ENCODE measurements at places on chromosomes 1 and 21.

DNA sequence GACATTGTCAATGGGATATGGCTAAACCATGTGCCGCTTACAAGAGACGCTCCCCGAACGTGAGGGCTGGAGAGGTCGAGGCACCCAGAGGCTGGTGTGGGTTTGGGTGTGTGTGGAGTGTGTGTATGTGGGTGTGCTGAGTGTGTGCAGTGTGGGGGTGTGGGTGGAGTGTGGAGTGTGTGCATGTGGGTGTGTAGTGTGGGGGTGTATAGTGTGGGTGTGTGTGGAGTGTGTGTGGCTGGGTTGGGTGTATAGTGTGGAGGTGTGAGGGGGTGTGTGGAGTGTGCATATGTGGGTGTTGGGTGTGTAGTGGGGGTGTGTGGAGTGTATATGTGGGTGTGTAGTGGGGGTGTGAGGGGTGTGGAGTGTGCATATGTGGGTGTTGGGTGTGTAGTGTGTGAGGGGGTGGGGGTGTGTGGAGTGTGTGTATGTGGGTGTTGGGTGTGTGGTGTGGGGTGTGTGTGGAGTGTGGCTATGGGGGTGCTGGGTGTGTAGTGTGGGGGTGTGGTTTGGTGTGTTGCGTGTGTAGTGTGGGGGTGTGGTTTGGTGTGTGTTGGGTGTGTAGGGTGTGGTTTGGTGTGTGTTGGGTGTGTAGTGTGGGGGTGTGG, 42.2 kb downstream of the SLC19A1 start:
- no peak for DNase-seq

DNA sequence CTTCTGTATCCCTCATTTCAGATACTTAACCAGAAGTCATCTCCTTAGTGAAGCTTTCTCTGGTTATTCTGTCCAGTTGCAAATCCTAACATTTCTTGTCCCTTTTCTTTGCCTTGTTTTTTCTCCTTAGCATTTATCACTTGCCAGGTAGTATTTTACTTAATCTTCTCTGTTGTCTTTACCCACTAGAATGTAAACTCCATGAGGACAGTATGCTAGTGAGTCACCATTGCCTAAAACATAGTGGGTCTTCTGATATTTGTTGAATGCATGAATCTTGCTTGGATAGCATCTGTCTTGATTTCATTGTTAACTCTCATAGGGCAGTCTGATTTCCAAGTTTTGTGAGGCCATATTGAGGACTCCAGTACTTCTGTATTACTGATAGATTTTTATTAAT, 9.6 kb downstream of the CAPZA1 start:
- DNase-seq, result no peak

DNA sequence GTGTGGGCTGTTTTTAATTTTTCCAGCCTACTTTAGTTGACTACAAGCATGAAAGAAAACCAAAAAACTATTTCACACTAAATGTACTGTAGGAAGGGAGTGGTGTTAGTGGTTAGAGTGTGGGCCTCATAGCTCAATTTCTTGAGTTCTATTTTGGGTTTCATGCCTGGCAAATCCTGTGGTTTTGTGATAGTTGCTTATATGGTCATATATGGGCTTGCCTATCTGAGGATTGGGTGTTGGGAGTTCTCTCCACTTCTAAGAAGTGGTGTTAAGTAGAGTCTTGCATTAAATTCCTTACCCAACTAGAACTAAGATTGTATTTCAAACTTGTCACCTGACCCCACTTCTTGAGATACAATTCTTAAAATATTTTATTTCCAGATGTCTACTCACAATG, 37.8 kb upstream of the COL11A1 start:
- no peak for DNase-seq

GRCh38 chr1:228770779-228771223, 35.5 kb downstream of the RHOU start:
- no peak for DNase-seq

DNA sequence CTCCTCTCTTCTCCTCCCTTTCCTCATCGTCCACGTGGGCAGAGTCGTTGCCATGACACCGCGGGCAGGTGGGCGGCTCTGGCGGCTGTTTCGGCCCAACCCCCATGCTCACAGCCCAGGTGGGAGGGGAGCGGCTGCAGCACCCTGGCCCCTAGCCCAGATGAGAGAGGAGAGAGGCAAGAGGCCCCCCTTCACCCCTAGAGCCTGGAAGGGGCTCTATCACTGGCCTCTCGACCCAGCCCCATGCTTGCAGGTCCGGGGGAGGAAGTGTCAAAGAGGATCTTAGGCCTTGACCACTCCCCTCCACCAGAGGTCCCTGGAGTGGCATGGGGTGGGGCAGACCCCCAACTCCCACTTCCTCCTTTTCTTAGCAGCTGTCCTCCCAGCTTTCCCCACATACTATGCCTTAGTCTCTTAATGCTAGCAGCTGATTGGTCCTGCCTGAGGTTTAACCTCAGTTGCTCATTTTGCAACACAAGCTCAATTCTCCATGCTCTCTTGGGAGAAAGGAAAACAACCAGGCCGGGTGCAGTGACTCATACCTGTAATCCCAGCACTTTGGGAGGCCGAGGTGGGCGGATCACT, 10.4 kb downstream of the DLGAP3 start:
- peak; percentile 34 for DNase-seq

GRCh38 chr1:39692152-39693074, 1.2 kb upstream of the HPCAL4 start:
- DNase-seq, result peak; percentile 30

DNA sequence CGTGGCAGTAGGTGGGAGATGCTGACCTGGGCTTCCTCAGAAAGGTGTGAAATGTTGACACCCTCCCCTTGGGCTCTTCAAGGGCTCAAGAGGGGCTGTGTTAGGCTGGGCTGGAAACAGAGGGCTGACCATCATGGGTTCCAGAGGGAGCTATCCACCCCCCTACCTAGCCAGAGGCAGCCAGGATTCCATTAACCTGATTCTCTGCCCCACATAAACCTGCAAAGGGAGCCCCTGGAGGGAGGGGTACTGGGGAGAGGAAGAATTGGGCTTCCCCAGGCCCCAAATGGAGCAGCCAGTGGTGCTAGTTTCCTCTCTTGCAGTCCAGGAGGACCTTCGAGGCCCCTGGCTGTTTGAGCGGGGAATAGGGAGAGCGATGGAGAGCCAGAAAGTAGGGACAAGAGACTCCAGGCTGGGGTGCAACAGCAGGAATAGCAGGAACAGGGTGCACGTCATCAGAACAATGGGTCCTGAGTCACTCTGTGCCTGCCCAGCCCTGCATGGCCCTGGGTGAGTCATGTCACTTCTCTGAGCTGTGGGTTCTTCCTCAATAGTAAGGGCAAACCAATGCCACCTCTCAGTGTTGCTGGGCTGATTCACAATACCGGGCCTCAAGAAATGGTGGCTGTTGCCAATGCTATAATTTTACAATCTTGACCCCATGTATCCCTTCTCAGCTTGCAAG, 121.2 kb downstream of the EPHB2 start:
- DNase-seq, result peak; percentile 38

Measured in activated CD4-positive, alpha-beta T cell treated with anti-CD3 and anti-CD28 coated beads for 36 hours (primary cell).